ENCODE measurements at places on chromosomes 7 and 10.

GRCh38 chr10:47321521-47322195 lies 596 bp upstream of the GDF2 start:
- no peak for DNase-seq
- no peak overlapping the region for H3K4me3 ChIP-seq
- no peaks in the 10 kb centered on the region for H3K36me3 ChIP-seq
- no peak overlapping the region for H3K27ac ChIP-seq
- no peaks in the 10 kb centered on the region for H3K27me3 ChIP-seq
- H3K4me1 ChIP-seq: no peaks in the 10 kb centered on the region

DNA sequence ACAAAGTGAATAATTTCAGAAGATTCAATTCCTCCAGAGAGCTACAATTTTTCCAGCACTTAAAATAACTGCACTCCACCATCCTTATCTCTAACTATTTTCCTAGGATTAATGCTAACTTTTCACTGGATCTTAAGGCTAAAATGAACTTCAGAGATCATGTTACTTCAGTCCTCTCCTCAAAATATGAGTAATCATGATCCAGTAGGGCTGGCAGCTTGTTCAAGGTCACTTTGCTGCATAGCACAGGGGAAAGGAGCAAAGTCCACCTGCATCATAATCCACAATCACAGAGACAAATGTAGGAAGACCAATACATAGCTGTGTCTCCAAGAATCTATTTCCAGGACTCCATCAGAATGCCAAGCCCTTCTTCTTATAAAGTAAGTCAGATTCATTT lies 150.3 kb downstream of the LRRTM3 start:
- H3K27me3 ChIP-seq: no peaks in the 10 kb centered on the region
- no peaks in the 10 kb centered on the region for H3K4me1 ChIP-seq
- H3K27ac ChIP-seq: no peak overlapping the region

- no peaks in the 10 kb centered on the region for H3K36me3 ChIP-seq
- H3K27me3 ChIP-seq: no peaks in the 10 kb centered on the region
- H3K4me3 ChIP-seq: no peak overlapping the region
- no peaks in the 10 kb centered on the region for H3K4me1 ChIP-seq
- no peak for DNase-seq
Measured at GRCh38 chr7:41788556-41788955, 85.7 kb upstream of the INHBA start.

DNA sequence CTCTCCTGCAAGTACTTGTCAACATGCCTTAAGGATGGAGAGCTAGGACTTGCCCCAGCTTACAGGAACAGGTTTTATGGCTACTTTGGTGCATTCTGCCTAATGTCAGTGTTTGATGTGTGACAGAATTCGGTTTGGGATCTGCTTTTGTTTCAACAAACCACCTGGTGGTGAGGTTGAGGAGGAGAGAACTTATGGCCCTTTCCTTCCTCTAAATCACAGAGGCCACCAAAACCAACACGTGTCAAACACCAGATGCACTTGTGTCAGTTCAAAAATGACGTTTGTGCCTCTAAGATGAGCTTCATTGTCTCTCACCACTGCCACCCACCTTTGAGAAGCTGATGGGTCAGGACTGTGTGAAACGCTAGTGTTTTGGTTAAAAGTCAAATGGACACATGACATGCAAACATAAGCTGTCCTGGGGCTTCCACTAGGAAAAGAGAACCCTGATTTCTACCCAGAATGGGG lies 83.9 kb downstream of the OSBPL3 start:
- H3K27me3 ChIP-seq: no peaks in the 10 kb centered on the region
- no peak overlapping the region for H3K27ac ChIP-seq
- no peaks in the 10 kb centered on the region for H3K4me1 ChIP-seq

DNA sequence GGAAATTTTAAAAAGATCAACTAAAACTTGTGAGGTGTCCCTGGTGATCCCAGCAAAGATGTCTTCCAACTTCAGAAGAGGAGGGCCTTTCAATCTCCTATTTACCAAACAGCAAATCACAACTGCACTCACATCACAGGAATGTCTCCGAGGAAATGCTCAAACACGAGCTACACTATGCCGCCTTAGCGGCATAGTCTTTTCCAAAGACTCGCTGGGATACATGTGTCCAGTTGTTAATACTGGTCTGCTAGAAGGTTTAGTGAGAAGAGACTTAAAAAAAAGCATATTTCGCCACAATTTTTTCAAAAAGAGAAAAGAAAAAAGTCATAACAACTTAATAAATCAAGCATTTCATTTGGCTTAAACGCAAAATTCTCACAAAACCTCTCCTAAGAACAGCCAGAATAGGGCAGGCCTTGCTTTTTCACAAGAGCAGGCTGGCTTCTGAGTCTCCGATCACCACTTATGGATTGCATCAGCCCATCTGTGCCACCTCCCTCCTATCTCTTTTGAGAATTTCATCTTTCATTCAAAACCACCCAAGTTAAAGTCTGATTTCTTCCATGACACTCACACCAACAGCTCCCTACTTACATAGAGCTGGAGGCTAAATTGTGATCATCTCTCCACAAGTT lies 66.1 kb downstream of the GNA12 start:
- no peak overlapping the region for H3K4me3 ChIP-seq
- no peaks in the 10 kb centered on the region for H3K27me3 ChIP-seq
- no peaks in the 10 kb centered on the region for H3K4me1 ChIP-seq

DNA sequence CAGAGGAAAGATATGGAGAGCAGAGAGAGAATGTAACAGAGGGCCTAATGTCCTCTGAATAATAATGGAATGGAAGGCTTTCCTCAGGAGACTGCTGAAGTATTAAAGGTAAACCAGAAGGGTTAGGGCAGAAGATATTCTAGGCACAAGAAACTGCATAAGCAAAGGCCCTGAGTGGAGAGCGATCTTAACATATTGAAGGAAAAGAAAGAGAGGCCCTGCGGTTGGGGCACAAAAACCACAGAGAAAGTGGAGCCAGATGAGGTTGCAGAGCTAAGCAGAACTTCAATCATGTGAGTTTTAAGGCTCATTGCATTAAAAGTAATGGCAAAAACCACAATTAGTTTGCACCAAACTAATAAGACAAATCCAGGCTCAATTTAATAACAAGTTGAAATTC lies 115.8 kb upstream of the VSTM2A start:
- no peak overlapping the region for H3K4me3 ChIP-seq
- no peaks in the 10 kb centered on the region for H3K4me1 ChIP-seq
- peaks cover 5% of the 10 kb centered on the region for H3K36me3 ChIP-seq
- H3K27me3 ChIP-seq: no peaks in the 10 kb centered on the region

GRCh38 chr7:604001-604883 lies 84.6 kb upstream of the PDGFA start:
- no peaks in the 10 kb centered on the region for H3K36me3 ChIP-seq
- H3K4me3 ChIP-seq: no peak overlapping the region
- H3K27ac ChIP-seq: no peak overlapping the region

GRCh38 chr7:12221414-12221813 lies 10.3 kb downstream of the TMEM106B start:
- no peaks in the 10 kb centered on the region for H3K4me1 ChIP-seq
- no peaks in the 10 kb centered on the region for H3K27me3 ChIP-seq
- H3K27ac ChIP-seq: no peak overlapping the region
- peaks cover 88% of the 10 kb centered on the region for H3K36me3 ChIP-seq
- H3K4me3 ChIP-seq: no peak overlapping the region

DNA sequence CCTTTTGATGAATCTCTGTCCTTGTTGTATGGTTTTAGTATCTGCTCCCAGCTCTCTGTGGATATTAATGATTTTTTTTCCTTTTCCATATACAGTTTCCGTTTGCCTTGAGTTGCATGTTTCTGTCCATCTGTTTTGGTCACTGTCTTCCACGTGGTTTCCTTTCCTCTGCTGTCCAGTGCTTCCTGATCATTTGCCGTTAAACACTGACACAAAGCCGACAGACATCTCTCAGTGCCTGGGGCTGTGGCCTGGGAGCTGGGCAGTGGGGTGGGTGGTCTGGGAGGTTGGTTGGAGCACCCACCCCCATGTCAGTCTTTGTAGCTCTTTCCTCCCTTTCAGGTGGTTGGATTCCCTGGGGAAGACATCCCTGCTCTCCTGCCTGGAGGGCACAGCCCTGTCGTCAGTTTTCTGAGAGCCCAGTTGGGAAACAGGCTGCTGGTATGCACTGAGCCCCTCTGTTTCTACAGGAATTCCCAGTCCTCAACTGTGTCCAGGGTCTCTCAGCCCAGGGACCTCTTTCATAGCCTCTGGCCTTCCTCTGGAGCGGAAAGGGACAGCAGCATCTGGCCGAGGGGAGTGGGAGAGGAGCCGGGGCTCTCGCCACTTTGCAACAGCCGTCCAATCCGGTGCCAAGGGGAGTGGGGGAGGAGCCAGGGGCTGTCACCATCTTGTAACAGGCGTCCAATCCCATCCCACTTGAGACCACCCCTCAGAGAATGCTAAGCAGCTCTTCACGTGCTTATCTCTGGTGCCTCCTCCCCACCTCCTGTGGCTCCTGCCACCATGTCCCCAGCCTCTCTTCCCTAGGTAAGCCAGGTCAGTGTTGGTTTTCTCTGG lies 26.7 kb upstream of the MKI67 start:
- no peak overlapping the region for H3K4me3 ChIP-seq
- H3K4me1 ChIP-seq: no peaks in the 10 kb centered on the region
- no peaks in the 10 kb centered on the region for H3K27me3 ChIP-seq

GRCh38 chr10:132845780-132846595 lies 60.0 kb upstream of the NKX6-2 start:
- peak; percentile 19 for DNase-seq
- no peaks in the 10 kb centered on the region for H3K4me1 ChIP-seq
- H3K4me3 ChIP-seq: no peak overlapping the region
- peaks cover 7% of the 10 kb centered on the region for H3K36me3 ChIP-seq
- no peaks in the 10 kb centered on the region for H3K27me3 ChIP-seq

DNA sequence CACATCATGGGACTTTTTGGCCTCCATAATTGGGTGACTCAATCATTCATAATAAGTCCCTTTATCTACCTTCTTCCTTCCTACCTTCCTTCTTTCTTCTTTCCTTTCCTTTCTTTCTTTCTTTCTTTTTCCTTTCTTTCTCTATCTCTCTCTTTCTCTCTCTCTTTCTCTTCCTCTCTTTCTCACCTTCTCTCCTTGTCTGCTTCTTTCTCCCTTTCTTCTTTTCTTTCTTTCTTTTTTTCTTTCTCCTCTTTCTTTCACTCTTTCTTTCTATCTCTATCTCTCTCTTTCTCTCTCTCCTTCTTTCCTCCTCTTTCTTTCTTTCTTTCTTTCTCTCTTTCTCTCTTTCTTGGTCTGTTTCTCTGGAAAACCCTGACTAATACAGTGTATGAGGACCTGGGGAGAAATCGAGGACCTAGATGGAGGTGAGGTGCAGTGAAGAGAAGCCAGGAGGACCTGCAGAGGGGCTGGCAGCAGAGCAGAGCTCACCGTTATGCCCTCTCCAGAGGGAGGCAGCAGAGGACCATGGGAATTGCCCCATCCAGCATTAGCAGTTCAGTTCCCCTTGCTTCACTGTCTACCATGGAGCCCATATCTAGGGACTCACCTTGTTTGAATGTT lies 52.7 kb upstream of the BTRC start:
- no peaks in the 10 kb centered on the region for H3K4me1 ChIP-seq
- H3K27ac ChIP-seq: no peak overlapping the region
- peak; percentile 75 for DNase-seq

- H3K4me3 ChIP-seq: no peak overlapping the region
- H3K36me3 ChIP-seq: no peaks in the 10 kb centered on the region
- H3K4me1 ChIP-seq: no peaks in the 10 kb centered on the region
- no peaks in the 10 kb centered on the region for H3K27me3 ChIP-seq
- no peak for DNase-seq
Measured at GRCh38 chr10:61284222-61284890, 168.8 kb downstream of the TMEM26 start.

DNA sequence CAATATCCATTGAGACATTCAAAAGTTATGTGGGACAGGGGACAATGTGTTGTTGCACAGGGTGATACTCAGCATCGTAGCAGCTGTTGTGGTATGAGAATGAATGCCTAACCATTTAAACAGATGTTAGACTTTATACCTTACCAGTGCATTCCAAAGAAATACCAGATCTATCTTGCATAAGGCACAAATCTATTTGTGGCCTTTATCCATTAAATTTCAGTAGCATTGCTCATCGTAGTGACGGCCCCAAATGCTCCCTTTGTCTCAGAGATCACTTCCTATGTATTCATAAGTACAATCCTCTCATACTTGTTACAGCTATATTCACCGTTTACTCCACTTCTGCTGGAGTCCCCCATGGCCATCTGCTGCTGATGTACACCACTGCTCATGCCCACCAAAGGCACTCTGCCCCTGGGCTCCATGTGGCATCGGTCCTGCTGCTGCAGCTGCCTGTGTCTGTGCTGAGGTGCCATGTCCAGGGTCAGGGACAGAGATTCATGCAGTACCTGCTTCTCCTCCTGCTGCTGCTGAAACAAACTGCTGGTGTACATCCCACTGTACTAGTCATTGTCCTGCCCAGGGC lies 96.3 kb downstream of the CPED1 start:
- no peak overlapping the region for H3K4me3 ChIP-seq
- H3K27ac ChIP-seq: no peak overlapping the region
- no peaks in the 10 kb centered on the region for H3K36me3 ChIP-seq
- H3K27me3 ChIP-seq: no peaks in the 10 kb centered on the region

DNA sequence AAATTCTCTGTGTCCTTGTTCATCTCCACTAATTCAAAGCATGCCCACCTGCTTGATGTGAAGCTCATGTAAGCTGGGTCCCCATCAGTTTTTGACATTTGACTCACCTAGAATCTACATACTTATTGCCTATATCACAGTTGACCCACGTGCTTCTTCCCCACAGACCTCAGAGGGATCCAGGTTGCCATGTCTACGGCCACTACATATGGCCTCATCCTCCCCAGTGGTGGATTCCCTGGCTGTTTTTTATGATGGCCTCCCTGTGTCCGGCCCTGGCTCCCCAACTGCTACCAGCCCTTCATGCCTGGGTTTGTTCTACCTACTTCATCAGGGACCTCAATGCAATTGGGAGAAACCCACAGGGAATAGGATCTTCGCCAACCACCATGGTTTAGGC lies 187.4 kb upstream of the GDF10 start:
- no peak overlapping the region for H3K4me3 ChIP-seq
- no peak for DNase-seq
- no peaks in the 10 kb centered on the region for H3K4me1 ChIP-seq
- H3K27ac ChIP-seq: no peak overlapping the region

GRCh38 chr10:132455986-132456847 lies 59.2 kb downstream of the PWWP2B start:
- H3K27ac ChIP-seq: no peak overlapping the region
- no peaks in the 10 kb centered on the region for H3K27me3 ChIP-seq
- H3K4me1 ChIP-seq: no peaks in the 10 kb centered on the region
- no peak overlapping the region for H3K4me3 ChIP-seq

DNA sequence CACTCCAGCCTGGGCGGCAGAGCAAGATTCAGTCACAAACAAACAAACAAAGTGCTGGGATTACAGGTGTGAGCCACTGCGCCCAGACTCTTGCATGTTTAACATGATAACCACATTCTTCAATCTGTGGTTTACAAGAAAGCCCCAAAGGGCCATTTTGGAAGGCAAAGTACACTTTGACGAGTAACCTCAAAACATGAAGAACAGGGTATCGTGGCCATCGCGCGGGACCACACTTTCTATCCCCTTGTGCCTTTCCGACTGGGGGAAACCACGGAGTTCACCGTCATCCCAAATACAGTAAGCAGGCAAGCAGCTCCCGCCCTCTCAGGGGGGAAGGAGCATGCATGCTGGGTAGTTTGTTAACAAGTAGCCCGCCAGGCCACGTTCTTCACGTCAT lies 125.2 kb downstream of the RNF216 start:
- H3K4me3 ChIP-seq: no peak overlapping the region
- H3K36me3 ChIP-seq: peaks cover 15% of the 10 kb centered on the region
- H3K27ac ChIP-seq: no peak overlapping the region
- no peaks in the 10 kb centered on the region for H3K4me1 ChIP-seq

- H3K4me1 ChIP-seq: no peaks in the 10 kb centered on the region
- H3K4me3 ChIP-seq: no peak overlapping the region
- H3K36me3 ChIP-seq: no peaks in the 10 kb centered on the region
- no peak for DNase-seq
Measured at GRCh38 chr10:71678057-71678805, 41.3 kb downstream of the C10orf105 start.

- no peak for DNase-seq
- H3K4me1 ChIP-seq: no peaks in the 10 kb centered on the region
- H3K4me3 ChIP-seq: no peak overlapping the region
- no peak overlapping the region for H3K27ac ChIP-seq
Measured at GRCh38 chr10:119619215-119619614, 22.5 kb upstream of the TIAL1 start.

Data from H9 (cell line).